ENCODE measurements at places on chromosomes 6 and 20.

DNA sequence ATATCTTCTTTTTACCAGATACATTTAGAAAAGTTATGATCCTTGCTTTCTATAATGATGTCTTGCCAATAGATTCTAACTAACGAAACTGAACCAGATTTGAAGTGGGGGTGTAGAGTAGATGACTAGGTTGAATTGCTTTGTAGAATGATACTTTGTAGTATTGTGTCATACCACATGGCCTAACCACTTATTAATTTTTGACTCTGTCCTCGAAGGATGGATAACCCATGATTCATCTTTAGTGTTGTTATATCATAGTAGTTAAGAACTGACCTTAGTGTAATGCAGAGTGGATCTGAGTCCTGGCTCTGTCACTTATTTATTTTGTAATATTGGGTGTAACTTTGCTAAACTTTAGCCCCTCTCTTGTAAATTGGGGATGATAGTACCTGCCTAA, 4.5 kb downstream of the PHF3 start:
- peak overlapping the region; percentile 23 for H3K27ac ChIP-seq
- no peaks in the 10 kb centered on the region for H3K27me3 ChIP-seq
- H3K4me3 ChIP-seq: peak overlapping the region; percentile 10
- H3K4me1 ChIP-seq: peaks cover 70% of the 10 kb centered on the region

DNA sequence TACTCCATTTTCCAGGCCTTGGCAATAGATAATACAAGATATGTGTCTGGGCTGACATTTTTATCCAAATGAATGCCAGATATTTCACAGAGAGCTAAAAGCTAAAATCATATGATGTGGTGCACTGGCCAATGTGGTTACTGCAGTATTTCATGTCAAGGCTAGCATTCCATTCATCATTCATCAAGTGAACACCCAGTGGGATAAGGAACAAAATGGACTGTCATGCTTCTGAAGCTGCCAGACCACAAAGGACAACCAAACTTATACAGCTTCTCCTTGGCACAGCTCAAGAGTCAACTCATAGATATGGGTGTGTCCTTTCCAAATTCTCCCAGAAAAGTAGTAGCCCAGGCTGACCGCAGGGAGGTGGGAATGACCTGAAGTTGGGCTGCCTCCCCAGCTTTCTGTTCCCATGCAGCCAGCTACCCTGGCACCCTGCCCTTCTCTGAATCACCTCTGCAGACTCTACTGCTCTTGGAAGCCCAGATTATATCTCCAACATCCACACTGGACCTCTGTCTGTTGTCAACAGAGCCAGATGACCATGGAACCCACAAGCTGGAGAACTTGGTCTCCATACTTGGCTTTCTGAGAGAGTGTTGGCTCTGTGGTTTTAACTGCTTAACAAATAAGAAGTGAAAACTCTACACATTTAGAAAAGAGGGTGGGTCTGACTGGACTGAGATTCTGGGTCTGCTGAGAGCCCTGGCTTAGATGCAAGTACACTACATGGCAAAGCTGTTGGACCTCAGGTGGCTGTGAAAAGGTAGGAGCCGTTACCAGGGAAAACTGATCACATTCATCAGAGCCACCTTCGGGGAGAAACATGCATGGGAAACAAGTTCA, 122.8 kb downstream of the ALDH8A1 start:
- H3K4me3 ChIP-seq: no peak overlapping the region
- peaks cover 2% of the 10 kb centered on the region for H3K27me3 ChIP-seq
- no peak overlapping the region for H3K27ac ChIP-seq
- DNase-seq: no peak

GRCh38 chr6:144064402-144065212, 30.8 kb downstream of the SF3B5 start:
- peak overlapping the region; percentile 86 for H3K4me3 ChIP-seq
- DNase-seq: peak; percentile 81
- peak overlapping the region; percentile 88 for H3K27ac ChIP-seq
- no peaks in the 10 kb centered on the region for H3K36me3 ChIP-seq

DNA sequence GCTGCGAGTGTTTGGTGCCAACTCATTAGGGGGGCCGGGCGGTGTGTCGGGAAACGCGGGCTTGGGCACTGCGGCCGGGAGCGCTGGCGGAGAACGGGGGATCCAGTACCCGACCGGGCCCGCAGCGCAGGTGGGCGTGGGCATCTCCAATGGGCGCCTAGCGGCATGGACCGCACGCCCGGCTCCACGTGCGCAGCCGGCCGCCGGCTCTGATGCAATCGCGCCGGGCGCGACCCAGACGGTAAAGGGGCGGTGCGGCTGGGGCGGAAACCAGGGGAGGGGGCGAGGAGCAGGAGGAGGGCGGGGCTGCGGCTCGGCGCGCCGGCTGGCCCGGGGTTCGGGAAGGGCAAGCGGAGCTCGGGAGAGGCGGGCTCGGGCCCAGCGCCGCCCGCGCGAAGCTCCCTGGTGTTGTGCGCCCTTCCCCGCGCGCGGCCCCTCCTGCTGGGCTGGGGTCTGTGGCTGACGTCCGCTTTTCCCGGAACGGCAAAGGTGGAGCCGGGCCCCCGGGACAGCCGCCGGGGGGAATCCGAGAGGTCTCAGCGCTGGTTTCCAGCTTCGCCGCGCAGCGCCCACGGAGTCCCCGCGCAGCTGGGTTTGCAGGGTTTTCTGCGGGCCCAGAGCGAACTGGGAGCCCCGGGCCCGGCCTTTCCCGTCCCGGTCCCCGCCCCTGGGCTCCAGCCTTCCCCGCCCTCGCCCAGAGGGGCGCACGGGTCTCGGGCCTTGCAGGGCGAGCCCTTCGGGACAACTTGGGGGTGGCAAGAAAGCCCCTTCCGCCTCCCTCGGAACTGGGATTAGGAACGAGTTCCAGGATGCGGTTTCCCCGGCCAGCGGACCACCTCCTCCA, 867 bp downstream of the MTHFD1L start:
- DNase-seq: peak; percentile 89
- H3K4me3 ChIP-seq: peak overlapping the region; percentile 88
- peaks cover 23% of the 10 kb centered on the region for H3K27me3 ChIP-seq
- H3K27ac ChIP-seq: peak overlapping the region; percentile 97
- peaks cover 33% of the 10 kb centered on the region for H3K36me3 ChIP-seq

- H3K36me3 ChIP-seq: no peaks in the 10 kb centered on the region
- H3K27ac ChIP-seq: no peak overlapping the region
- no peak overlapping the region for H3K4me3 ChIP-seq
Observed at GRCh38 chr20:20317195-20317594, 50.7 kb upstream of the INSM1 start.

GRCh38 chr20:1880529-1881239, 14.5 kb upstream of the SIRPA start:
- H3K27ac ChIP-seq: no peak overlapping the region
- peaks cover 5% of the 10 kb centered on the region for H3K27me3 ChIP-seq

DNA sequence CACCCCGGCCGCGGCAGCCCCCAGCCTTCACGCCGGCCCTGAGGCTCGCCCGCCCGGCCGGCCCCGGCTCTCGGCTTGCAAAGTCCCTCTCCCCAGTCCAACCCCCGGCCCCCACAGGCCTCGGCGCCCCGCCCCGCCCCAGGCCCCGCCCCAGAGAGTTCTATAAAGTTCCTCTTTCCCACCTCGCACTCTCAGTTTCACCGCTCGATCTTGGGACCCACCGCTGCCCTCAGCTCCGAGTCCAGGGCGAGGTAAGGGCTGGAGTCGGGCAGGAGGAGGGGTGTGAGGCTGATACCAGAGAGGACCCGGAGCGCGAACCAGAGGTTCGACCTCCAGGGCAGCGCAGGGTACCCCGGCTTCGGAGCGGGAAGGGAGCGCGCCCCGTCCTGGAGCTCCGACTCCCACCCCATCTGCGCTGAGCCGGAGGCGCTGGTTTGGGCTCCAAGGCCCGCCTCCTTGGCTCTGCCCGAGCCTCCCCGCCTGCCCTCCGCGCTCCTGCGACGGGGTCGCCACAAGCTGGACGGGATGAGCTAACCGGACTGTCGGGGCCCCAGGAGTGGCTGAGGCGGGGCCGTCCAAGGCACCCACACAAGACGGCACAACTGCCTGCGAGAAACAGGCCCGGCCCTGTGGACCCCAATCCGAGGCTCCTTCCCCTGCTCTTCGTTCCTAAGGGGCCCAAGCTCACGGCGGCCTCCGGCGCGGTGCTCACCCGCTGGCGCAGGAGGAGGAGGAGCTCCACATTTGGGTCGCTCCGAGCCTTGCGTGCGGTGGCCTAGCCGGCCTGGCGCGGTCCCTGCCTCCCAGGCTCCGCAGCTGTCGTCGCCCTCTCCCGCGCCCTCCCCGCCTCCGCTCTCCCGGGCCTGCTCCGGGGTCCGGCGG, at the start of gene IRF4:
Gene IRF4, plus strand, starts transcription at position 194 of the 882 bp plus-strand sequence. CDS start 1,401 bp downstream, outside the sequence.
- H3K4me1 ChIP-seq: peaks cover 49% of the 10 kb centered on the region
- peak; percentile 91 for DNase-seq
- H3K27me3 ChIP-seq: no peaks in the 10 kb centered on the region
- peak within 1 kb of the TSS; percentile 99 for H3K27ac ChIP-seq
- H3K36me3 ChIP-seq: peaks cover 50% of the 10 kb centered on the region

- no peak for DNase-seq
- H3K27ac ChIP-seq: no peak overlapping the region
- no peaks in the 10 kb centered on the region for H3K27me3 ChIP-seq
- no peaks in the 10 kb centered on the region for H3K36me3 ChIP-seq
- H3K4me3 ChIP-seq: no peak overlapping the region
Observed at GRCh38 chr6:156474507-156475120, 302.6 kb upstream of the ARID1B start.

DNA sequence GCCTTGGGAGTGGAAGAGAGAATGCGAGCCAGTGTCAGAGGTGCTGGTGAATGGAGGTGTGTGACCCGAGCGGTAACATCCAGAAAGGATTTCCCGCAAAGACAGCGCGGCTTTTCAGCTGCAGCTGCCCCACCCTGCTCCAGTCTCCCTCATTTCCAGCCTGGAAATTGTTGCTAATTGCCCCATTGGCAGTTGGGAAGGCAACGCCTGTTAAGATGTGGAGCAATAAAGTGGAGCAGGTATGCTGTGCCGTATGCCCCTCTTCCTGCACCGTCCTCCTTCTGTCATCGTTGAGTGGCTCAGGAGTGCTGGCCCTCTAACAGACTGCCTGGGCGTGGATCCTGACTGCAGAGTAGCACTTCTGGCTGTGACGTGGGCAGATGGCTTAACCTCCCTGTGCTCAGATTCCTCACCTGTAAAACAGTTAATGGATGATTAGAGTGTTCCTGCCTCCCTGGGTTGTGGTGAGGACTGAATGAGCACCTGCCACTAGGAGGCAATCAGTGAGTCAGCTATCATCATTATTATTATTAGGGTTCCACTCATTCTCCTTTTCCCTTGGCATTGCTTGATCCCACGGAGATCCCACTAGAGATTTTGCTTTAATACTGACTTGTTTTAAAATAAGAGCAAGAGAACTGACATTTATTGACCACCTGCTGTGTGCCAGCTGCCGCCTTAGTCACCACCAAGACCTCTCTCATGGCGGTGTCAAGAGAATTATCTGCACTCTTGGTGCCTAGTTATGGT, 11.7 kb downstream of the ARFGEF2 start:
- H3K4me3 ChIP-seq: no peak overlapping the region
- DNase-seq: no peak
- peaks cover 29% of the 10 kb centered on the region for H3K4me1 ChIP-seq
- H3K36me3 ChIP-seq: peaks cover 7% of the 10 kb centered on the region

- H3K27me3 ChIP-seq: peaks cover 54% of the 10 kb centered on the region
- peaks cover 28% of the 10 kb centered on the region for H3K4me1 ChIP-seq
- peak overlapping the region; percentile 94 for H3K27ac ChIP-seq
- no peak overlapping the region for H3K4me3 ChIP-seq
Observed at GRCh38 chr20:50980071-50980681, 21.6 kb downstream of the MOCS3 start.

- H3K4me3 ChIP-seq: no peak overlapping the region
- no peaks in the 10 kb centered on the region for H3K27me3 ChIP-seq
- no peak for DNase-seq
- no peak overlapping the region for H3K27ac ChIP-seq
- H3K4me1 ChIP-seq: no peaks in the 10 kb centered on the region
Observed at GRCh38 chr6:53922539-53922981, 127.8 kb downstream of the LRRC1 start.

DNA sequence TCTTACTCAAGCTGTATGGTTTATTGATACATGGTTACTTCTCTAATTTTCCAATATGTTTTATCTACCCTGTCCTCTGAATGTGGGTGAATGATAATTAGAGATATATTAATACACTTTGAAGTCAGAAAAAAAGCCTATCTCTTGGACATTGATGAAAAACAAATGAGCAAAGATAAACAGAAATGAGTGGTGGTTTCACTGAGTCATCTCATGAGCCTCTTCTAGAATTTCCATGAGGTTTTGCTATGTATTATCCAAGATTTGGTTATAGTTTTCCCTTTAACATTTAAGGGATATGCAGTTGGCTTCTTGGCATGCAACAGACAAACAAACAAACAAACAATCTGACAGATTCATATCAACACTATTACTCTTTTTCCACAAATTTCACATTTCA, 586.8 kb downstream of the RFPL4B start:
- H3K36me3 ChIP-seq: no peaks in the 10 kb centered on the region
- H3K27me3 ChIP-seq: no peaks in the 10 kb centered on the region
- H3K4me1 ChIP-seq: no peaks in the 10 kb centered on the region
- no peak for DNase-seq

DNA sequence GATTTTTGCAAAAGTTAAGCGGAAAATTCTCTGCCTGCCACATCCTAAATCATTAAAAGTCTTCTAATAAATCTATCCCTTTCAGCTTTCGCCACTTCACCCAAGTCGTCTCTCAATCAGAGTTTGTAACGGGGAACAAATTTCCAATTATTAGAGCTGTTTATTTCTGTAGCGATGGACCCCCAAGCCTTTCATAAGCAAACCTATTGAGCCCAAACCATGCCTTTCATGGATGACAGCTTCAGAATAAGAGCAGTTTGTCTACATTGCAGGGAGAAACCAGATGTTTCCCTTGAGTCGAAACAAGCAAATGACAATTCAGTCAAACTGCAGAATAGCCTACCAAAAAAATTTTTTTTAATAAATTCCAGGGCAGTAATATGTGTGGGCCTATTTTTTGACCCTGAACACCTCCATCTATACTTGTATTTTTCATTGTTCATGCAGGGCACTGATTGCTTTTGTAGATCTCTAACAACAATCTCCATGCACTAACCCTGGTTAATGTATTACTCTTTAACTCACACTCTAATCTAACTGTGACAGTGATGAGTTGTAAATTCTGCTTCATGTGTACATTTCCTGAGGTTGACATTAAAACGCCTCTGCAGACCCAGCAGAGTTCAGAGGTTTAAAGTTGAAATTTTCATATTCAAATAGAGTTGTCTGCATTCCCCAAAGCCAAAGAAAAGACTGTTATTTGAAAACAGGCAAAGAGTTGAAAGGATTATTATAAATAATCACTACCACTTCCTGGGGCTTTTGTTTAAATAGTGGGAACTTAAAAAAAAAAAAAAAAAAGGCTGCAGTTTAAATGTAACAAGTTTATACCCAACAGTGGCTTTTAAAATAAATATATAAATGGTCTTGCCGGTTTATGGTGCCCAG, 64.5 kb downstream of the ATP9A start:
- no peak overlapping the region for H3K4me3 ChIP-seq
- H3K36me3 ChIP-seq: no peaks in the 10 kb centered on the region
- H3K27ac ChIP-seq: no peak overlapping the region
- peaks cover 21% of the 10 kb centered on the region for H3K27me3 ChIP-seq
- no peak for DNase-seq
- H3K4me1 ChIP-seq: no peaks in the 10 kb centered on the region
